ENCODE measurements at places on chromosomes 7 and 10.

DNA sequence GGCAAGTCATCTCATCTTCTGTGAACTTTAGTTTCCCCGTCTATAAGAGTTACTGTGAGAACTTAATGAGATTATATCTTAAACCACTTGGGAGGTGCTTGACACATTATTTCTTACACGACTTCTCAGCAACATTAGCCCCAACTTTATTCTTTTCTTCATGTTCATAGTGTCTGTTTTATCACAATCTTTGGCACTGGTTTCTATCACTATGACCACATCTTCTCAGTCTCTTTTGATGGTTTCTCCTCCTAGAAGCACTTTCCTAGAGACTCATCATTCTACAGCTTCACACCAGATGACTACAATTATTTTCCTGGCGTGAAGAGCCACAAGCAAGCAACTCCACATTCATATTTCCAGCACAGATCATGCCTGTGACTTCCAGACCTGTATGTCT lies 26.5 kb upstream of the BET1 start:
- DNase-seq = no peak

- DNase-seq = no peak
These were observed 13.7 kb downstream of the KIN start for GRCh38 chr10:7773845-7774801.

- peak; percentile 6 for DNase-seq
These were observed 75.2 kb downstream of the PPP1R3C start for GRCh38 chr10:91557651-91558111.

DNA sequence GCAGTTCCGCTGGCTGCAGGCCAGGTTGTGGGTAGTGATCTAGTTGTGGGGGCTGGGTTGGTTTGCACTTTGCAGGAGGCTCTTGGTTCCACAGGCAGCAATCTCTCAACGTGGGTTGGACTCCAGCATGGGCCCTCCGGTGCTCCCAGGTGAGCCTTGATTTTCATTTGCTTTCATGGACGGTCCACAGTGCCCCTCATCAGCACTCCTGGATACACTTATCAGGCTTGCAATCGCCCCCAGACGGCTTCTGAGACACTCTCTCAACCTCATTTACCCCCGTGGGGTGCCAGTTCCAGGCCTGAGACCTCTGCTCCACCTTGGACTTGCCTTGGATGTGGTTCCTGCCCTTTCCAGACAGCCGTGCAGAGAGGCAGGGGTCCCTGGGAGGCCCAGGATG lies 31.3 kb upstream of the ZNF273 start:
- DNase-seq = no peak

Measured in inflammatory macrophage treated with lipopolysaccharide for 1 hour (primary cell).